Neuronal stem cell (in vitro differentiated cells): ENCODE measurements at places on chromosomes 2 and 18.

DNA sequence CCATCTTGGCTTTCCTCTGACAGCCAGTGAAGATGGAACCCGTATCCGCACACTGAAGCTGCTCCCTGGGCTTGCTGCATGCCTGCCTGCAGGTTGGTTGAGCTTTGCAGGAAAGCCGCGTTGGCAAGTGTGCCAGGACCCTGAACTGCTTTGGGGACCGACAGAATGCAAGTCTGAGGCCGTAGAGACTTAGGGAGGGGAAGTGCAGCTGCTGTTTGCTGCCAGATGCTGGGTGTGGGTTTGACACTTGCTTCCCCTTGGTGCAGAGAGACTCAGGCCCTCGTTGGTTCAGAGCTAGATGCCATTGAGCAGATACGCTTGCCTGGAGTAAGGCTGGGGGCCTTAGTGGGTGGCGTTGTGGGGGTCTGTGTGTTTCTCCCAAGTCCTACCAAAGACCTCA, 13.1 kb upstream of the PHLPP1 start:
- DNase-seq = no peak

DNA sequence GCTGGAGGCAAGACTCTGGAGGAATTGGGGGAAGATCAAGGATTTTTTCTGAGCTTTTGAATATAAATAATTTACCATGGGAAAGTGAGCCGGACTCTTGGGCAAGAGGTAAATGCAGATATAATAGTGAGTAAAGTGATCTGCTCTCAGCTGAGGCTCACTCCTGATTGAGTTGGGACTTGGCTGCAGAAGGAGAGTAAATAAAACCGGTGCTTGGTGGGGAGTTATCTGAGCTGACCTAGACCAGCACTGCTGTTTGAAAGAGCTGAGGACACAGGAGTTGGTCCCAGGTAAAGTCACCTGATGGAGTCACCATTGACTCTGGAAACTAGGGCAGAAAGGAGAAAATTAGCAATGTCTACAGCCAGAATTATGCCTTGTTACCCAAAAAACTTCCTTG, 57.3 kb upstream of the LRPPRC start:
- no peak for DNase-seq

DNA sequence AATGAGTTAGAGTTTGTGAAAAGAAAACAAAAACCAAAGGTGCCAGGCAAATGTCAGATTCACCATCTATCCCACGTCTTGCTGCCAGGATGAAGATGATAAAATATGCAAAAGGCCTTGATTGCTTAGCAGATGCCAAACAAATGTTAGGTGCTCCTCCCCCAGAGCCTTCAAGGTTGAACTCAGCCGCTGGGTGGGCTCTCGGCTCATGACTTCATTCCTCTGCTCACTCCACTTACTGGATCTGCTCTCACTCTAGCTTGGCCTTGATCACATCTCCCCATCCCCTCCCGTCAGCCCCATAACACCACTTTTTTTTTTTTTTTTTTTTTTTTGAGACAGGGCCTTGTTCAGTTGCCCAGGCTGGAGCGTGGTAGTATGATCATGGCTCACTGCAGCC, 38.5 kb downstream of the SH2D6 start:
- DNase-seq = no peak

- no peak for DNase-seq
Observed at GRCh38 chr2:100193291-100193710, 50.9 kb upstream of the AFF3 start.

DNA sequence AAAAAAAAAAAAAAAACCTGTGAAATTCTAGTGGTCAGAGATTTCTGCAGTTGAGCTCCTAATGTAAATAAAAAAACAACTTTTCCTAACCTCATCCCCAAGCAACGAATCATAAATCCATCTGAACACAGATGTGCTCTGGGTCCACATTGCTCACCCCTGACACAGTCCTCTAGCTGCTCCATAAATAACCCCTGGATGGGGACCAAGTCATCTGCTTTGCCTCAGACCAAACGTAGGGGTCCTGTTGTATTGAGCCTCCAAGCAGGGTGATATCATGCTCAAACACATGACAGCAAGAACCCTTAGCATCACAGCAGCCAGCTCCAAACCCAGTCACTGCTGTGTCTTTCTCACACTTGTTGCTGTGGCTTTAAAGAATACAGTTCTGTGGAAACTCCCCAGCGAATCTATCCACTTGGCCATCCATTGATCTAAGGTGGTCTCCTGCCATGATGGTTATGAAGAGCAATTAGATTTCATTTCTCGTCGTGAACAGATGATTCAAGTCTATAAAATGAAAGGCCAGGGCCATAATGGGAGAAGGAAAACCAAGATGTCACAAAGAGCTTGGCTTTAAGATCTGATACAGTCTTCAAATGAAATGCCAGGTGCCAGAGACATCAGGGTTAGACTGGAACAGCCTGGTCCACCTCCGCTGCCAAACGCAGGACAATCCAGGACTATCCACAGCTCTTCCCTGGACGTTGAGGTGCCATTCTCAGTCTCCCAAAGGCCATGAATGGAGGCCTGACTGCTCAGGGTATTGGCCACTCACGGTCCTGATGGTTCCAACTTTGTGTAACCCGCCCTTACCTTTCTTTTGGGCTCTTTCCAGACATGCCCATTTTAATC, 39.0 kb downstream of the TBC1D8 start:
- DNase-seq = no peak
